ENCODE measurements at places on chromosomes 6 and 20. TPM values are rescaled to one million over a fixed set of nuclear protein-coding genes. Genes with fewer than 3 reads are reported as not detected.

DNA sequence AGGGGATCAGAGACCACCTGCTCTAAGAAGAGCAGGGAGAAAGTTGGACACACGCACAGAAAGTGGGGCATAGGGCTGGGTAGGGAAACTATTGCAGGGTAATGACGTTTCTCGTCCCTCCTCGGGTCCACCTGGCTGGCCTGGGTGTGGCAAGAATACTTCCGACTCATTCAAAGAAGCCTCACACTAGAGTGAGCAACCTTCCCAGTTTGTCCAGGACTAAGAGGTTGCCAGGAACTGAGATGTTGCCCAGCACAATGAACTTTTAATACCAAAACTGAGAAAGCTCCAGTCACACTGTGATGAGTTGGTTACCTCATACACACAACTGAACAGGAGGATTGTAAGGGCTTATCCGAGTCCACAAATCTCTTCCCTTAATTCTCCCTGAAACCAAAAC lies 74.5 kb upstream of the ADGRF1 start:
- H3K27ac ChIP-seq, result no peak overlapping the region
- no peaks in the 10 kb centered on the region for H3K27me3 ChIP-seq
- no peak for DNase-seq
- no peak overlapping the region for H3K4me3 ChIP-seq
- H3K36me3 ChIP-seq, result no peaks in the 10 kb centered on the region
- no peaks in the 10 kb centered on the region for H3K4me1 ChIP-seq

- no peak for DNase-seq
- H3K4me1 ChIP-seq, result no peaks in the 10 kb centered on the region
- H3K27ac ChIP-seq, result no peak overlapping the region
- no peaks in the 10 kb centered on the region for H3K36me3 ChIP-seq
Observed at GRCh38 chr20:56945057-56945456, 316.0 kb downstream of the TFAP2C start.

DNA sequence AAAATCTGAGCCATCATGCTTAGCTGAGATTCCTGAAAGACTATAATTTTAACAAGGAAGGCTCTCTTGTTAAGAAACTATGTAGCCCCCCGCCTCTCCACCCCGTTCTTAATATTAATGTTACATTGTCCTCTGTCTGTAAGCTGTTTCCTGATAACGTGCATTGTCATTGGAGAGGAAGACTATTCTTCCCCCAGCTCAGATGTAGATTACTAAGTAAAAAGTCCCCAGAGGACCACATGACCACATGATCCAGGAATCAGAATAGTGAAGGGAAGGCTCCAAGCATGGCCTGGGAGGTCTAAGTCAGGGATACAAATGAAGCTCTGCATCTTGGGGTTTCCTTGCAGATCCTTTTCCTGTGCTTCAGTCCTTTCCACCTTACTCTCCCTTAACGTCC lies 106.4 kb downstream of the JARID2 start:
- peaks cover 43% of the 10 kb centered on the region for H3K4me1 ChIP-seq
- no peak overlapping the region for H3K27ac ChIP-seq
- H3K4me3 ChIP-seq, result no peak overlapping the region
- no peak for DNase-seq
- H3K27me3 ChIP-seq, result no peaks in the 10 kb centered on the region

DNA sequence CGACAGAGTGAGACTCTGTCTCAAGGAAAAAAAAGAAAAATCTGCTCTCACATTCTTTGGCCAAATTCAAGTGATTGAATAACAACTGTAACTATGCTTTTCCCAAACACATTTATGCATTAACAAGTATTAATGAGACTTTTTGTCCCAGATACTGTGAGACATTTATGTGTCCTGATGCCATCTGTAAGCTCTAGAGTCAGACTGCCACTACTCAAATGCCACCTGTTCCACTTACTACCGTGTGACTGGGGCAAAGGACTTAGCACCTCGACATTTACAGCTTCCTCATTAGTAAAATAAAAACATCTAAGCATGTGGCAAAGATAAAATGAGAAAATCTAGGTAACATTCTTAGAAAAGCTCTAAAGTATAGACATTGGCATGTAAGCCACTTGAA lies 178.1 kb upstream of the MARCKS start:
- no peak overlapping the region for H3K4me3 ChIP-seq
- H3K27me3 ChIP-seq, result no peaks in the 10 kb centered on the region
- no peaks in the 10 kb centered on the region for H3K36me3 ChIP-seq
- no peak for DNase-seq

GRCh38 chr6:21201187-21201586 lies 392.4 kb upstream of the SOX4 start:
- no peaks in the 10 kb centered on the region for H3K4me1 ChIP-seq
- H3K36me3 ChIP-seq, result no peaks in the 10 kb centered on the region
- no peak for DNase-seq
- H3K4me3 ChIP-seq, result no peak overlapping the region
- H3K27me3 ChIP-seq, result no peaks in the 10 kb centered on the region
- H3K27ac ChIP-seq, result no peak overlapping the region

GRCh38 chr6:1703091-1703855 lies 93.6 kb downstream of the FOXC1 start:
- H3K36me3 ChIP-seq, result no peaks in the 10 kb centered on the region
- no peak overlapping the region for H3K27ac ChIP-seq

Gene HLA-DQB1
- 28.1 TPM for total RNA-seq

Gene FAM83C
- not detected for total RNA-seq

Gene FAM217A
- total RNA-seq, result not detected

Gene ULBP3
- 1.2 TPM for total RNA-seq
